ENCODE measurements at places on chromosomes 6 and 20.

DNA sequence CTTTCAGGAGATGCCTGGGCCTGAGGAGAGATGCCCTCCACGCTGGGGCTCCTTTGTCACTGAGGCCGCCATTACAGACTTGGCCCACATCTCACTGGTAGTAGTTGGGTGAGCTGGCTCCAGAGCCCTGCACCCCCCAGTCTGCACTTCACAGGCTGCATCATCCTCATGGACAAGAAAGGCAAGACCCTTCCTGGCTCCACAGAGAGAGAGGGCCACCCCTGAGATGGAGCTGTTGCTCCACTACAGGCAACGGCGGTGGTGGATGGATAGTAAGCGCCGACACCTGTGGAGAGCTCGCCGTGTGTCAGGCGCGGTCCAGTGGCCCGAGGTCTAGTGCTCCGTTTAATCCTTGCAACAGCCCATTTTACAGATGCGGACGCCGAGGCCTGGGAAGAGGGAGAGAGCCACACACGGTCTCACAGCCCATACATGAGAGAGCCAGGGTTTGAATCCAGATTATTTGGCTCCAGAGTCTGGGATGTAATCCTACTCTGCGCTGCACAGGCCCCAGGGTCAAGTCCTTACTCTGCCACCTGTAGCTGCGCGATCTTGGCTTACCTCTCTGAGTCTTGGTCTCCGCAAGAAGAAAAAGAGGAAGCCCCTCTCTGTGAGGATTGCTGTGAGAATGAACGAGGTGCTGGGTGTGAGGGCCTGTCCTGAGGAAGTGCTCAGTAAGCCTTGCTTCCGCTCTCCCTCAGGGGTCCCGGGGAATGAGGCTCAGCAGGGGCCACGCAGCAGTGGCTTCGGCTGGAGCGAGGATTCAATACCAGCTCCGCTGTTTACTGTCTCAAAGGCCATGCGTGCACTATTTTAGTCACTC lies 34.5 kb downstream of the SPDEF start:
- no peak for DNase-seq

GRCh38 chr6:129695373-129696027 lies 14.5 kb downstream of the ARHGAP18 start:
- peak; percentile 31 for DNase-seq

DNA sequence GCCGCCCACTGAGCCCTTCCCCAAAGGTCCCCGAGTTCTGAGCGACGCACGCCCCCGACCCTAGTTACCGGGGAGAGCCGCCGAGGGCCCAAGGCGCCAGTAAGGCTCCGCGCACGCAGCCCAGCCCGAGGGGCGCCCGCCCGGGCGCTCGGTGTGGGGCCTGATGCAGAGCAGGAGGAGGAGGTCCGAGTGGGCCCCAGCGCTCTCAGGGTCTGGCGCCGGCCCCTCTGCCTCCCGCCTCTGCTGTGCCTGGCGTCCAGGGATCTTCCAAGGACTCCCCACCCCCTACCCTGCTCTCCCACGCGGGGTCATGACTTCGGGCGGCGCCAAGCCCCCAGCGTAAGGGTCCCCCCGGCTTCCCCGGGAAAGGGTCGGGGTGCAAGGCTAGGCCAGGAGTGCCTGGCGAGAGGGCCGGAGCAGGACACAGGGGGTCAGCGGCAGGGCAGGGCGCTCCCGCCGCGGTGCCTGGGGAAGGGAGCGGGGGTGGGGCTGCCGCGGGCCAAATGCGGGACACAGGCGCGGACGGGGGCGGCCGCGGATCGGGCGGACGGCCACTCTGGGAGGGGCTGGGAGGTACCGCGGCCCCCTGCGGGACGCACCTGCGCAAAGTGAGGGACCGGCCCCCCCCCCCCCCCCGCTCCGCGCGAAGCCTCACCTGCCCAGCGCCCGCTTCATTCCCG lies 637 bp downstream of the ABHD12 start:
- DNase-seq, result peak; percentile 73

- DNase-seq, result no peak
Observed at GRCh38 chr20:46303176-46303956, 4.9 kb downstream of the CDH22 start.

DNA sequence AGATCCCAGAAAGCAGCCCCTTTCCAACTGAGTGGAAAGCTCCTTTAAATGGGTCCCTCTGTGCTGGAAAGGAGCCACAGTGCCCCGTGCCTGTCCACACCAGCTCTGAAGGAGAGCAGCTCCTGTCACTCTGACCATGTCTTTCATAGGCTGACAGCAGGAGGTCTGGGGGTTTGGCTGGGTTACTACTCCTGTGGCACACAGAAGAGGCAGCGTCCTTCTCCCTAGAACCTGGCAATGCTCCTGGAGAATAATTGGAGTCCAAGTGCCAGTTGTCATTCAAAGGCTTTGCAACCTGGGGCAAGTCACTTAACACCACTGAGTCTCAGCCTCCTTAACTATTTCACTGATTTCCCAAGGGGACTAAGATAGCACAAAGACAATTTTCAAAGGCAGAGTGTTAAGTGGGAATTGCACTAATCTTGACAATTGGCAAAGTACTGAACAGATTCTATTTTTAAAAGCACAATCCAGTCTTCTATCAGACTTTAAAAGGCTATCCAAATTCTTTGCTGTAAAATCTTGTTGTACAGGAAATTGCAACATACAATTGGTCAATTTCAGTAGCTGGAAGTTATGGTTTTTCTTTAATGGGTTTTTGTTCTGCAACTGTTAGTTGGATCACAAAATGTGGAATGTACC lies 457.2 kb downstream of the KIF16B start:
- no peak for DNase-seq

GRCh38 chr20:2236256-2236655 lies 59.5 kb upstream of the TGM3 start:
- DNase-seq, result no peak

GRCh38 chr6:169269180-169270076 lies 15.8 kb upstream of the THBS2 start:
- no peak for DNase-seq
